Glutamatergic neuron (in vitro differentiated cells): ENCODE measurements at places on chromosomes 2 and 18.
A peak's percentile ranks its signal among the peaks of the same experiment; 100 is the strongest.

DNA sequence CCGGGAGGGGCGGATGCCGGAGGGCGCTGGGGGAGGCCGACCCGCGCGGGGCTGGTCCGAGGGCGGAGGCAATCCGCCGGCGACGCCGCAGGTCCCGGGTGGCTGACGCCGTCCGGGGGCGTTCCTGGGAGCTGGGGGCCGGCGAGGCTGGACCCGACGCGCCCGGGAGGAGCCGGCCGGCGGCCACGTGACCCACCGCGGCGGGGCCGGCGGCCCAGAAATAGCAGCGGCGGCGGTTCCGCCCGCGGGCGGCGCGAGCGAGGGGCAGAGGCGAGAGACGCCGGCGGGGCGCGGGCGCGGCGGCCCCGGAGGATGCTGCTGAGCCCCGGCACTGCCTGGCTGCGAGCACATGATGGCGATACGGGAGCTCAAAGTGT is at the start of gene RAB31:
RAB31 (plus strand) TSS at position 245 of the 377 bp plus-strand sequence; CDS start at position 350, 105 bp downstream.
- peak; percentile 45 for DNase-seq

DNA sequence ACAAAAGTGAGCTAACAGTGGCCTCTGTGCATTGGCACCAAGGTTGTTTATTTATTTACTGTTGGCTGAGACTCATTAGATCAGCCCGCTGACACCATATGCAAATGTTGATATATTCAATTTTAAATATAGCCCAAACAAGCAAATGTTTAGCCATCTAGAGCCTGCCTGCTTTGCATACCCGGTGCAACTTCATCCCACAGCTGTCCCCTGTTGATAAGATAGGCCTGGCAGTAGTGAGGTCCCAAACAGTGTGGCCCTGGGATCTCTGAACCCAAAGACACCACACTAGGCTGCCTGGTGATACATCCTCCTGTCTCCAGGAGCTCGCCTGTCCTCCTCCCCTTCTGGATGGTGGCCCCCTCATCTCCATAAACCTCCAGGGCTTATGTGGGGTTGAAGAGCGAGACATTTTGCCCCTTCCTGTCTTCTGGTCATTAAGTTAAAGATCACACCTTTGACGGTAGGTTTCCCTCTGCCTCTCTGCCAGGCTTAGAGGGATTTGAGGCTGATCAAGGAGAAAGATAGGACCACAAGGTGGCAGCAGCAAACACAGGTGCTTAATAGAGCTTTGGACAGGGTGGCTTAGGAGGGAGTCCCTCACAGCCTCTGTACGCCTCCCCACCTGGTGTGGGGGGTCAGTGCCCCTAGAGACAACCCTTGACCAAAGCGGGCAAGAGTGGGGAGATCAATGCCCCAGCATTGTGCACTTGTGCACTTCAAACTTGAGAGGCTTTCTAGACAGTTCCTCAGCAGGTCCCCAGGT is 23.7 kb upstream of the MYO5B start:
- DNase-seq: no peak

- no peak for DNase-seq
These were observed 3.6 kb downstream of the BIRC6 start for GRCh38 chr2:32360416-32360815.

- DNase-seq: no peak
These were observed 11.3 kb downstream of the VRK2 start for GRCh38 chr2:58057707-58058530.

GRCh38 chr2:241506793-241507429 is 1.5 kb downstream of the STK25 start:
- DNase-seq: no peak

- DNase-seq: no peak
These were observed 28.4 kb upstream of the ARMC9 start for GRCh38 chr2:231170055-231170454.

- no peak for DNase-seq
These were observed 1469.7 kb upstream of the PIK3C3 start for GRCh38 chr18:40485318-40485717.

GRCh38 chr2:74707837-74708236 is 53.8 kb downstream of the SEMA4F start:
- DNase-seq: no peak
